ENCODE measurements at places on chromosomes 3 and 15. TPM values are rescaled to one million over a fixed set of nuclear protein-coding genes. Genes with fewer than 3 reads are reported as not detected.
A peak's percentile ranks its signal among the peaks of the same experiment; 100 is the strongest.

GRCh38 chr3:194272221-194272620 is 78.9 kb downstream of the CPN2 start:
- no peak for DNase-seq

DNA sequence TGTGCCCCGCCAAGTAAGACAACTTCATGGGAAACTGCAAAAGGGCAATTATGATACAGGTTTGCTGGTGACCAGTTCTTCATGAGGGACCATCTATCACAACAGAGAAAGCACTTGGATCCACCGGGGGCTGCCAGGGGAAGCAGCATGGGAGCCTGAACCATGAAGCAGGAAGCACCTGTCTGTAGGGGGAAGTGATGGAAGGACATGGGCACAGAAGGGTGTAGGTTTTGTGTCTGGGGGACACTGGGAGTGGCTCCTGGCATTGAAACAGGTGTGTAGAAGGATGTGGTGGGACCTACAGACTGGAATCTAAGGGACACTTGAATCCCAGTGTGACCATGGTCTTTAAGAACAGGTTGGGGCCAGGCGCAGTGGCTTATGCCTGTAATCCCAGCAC is 22.6 kb downstream of the MKRN2 start:
- no peak for DNase-seq

GRCh38 chr15:83268147-83268546 is 16.3 kb downstream of the BNC1 start:
- no peak for DNase-seq

Gene TRIM71
- 7.5 TPM for polyA plus RNA-seq

GRCh38 chr15:68364028-68364659 is 67.8 kb downstream of the ITGA11 start:
- DNase-seq = no peak

GRCh38 chr15:59688423-59688781 is 718 bp downstream of the BNIP2 start:
- no peak for DNase-seq

DNA sequence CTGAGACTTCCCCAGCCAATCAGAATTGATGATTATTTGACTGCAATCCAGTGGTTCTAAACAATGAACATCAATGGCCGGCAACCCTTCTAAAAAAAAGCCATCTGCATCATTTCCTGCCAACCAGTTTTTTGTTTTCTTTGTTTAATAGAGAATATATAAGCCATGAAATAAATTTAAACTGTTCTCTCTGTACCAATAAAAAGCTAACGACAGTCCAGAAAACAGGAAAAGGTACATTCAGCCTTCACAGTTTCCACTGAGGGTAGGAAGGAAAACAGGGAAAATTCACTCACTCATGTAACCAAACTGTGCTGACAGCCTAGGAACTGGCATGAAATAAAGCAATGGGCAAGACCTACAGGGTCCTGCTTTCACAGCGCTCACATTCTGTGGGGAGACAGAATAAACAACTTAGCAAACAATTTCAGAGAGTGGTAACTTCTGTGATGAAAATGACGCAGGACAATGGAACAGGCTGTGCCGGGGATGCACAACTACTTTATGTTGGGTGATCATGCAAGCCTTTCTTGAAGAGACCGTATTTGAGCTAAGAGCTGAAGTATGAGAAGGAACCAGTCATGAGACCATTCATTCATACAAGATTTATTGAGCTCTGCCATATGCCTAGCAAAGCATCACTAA is 630.1 kb downstream of the MAGI1 start:
- no peak for DNase-seq

DNA sequence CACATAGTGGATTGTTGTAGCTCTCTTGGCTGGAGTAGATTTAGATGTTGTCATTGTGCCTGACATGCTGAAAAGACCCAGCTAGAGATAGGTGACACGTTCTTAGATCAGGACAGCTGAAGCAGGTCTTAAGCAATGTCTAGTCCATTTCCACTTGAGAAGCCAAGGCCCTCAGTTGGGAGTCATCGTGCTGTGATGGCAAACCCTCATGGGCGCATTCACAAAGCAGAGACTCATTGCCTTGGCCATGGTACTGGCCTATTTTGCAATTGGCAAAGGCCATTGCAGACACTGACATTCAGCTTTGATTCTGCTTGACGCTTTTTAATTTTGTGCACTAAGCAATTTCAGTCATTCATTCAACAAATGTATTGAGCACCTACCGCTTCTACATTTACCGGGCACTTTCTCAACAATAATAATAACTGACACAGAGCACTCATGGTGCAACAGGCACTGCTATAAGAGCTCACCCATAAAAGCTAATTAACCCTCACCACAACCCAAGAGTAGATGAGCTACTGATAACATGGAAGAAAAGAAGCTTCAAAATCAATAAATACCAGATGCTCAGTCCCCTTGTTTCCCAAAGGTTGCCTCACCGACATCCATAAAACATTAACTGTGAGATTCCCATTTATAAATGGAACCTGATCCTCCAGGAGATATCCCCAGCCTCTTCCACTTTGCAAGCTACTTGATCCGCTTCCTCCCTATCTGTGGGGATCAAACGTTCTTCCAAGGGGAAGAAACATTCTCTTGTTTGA is 200.1 kb downstream of the TLE3 start:
- DNase-seq = no peak

DNA sequence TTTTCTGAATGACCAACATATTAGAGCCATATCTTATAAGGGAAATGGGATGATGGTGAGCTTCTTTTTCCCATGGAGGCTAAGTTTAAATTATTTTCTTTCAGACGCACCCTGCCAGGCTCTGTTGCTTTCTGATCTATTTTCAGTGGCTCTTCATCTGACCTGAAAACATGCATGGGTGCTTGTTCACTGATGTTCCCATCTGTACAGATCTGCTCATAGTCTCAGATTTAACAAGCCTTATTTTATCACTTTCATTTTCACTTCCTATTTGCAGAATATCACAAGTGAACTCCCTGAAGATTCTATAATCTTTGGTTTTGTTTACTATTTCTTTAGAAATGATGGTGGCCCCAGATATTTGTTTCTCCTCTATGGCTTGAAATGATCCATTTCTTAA is 31.1 kb upstream of the SUCLG2 start:
- no peak for DNase-seq

DNA sequence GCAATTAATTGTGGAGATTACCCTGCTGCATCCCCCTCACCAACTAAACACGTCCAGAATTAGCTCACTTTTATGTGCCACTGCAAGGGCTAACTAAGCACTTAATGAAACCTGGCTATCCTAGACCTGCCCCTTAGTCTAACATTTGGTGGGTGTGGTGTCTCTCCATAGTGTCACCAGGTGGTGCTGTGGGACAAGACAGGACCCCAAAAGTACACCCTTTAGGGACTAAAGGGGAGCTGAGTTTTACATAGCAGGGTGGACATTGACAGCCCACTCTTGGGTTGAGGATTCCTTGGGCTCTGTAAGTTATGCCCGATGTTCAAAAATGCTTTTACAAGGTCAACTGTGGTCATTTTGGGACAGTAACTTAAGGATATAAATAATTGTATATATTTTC is 5.7 kb downstream of the DUT start:
- no peak for DNase-seq

DNA sequence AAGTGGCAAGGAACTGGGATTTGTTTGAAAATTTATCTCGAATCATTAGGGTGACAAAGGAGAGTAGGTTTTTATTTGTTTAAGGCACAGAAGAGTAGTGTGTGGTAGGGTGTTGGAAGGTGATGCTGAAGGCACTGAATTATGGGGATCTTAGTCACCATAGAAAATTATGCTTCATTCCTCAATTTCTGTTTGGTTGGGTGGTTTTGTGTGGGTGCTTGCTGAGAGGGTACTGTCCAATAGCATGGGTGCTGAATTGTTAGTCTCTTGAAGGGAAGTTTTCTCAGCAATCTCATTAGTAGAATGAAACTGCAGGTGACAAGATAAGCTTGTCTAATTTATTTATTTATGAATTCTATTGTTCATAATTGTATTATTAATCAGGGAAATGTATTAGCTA is 610.9 kb downstream of the AGBL1 start:
- DNase-seq = peak; percentile 5

Gene DUOXA2
- not detected for polyA plus RNA-seq

DNA sequence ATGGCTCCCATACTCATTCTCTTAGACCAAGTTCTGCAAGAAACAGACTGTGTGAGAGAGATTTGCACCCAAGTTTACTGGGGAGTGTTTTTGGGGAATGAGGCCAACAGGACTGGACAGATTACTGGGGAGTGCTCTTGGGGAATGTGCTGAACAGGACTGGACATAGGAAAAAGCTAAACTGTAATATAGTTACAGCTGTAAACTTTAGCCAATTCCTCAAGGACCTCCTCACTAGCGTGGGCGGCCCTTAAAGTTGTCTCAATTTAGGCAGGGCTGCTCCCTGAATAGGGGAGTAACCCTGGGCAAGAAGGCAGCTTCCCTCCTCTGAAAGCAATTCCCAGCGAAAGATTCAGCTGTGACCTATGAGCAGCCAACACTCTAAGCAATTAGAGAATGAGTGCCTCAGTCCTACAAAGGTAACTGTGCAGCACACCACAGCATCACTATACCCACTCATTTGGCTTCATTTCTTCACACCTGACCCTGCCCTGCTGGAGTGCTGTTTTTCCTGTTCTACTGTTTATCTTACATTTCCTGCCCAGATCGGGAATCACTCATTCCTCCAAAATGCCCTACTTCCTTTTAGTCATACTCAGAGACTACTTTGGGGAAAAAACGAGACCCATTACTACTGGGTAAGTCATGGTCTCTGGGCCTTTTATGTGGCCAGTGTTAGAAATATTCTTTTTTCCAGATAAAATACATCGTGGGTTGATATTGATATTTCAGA is 41.3 kb upstream of the TRIM42 start:
- no peak for DNase-seq

DNA sequence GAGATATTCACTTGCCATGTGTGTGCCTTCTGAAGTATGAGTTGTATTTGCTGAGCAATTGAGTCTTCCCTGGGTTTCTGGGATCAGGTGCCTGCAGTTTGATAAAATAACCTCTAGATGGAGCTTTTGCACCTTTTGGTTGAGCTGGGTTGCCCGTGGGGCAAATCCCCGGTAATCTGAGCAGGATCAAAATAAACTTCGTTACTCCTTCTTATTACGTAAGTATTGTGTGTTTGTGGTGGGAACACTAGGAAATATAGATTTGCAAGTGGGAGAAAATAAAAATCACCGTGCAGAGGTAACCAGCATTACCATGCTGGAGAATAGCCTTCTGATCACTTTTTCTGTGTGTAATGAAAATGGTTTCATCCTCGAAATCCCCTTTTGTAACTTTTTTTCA is 277.4 kb upstream of the NR2E3 start:
- DNase-seq = no peak

DNA sequence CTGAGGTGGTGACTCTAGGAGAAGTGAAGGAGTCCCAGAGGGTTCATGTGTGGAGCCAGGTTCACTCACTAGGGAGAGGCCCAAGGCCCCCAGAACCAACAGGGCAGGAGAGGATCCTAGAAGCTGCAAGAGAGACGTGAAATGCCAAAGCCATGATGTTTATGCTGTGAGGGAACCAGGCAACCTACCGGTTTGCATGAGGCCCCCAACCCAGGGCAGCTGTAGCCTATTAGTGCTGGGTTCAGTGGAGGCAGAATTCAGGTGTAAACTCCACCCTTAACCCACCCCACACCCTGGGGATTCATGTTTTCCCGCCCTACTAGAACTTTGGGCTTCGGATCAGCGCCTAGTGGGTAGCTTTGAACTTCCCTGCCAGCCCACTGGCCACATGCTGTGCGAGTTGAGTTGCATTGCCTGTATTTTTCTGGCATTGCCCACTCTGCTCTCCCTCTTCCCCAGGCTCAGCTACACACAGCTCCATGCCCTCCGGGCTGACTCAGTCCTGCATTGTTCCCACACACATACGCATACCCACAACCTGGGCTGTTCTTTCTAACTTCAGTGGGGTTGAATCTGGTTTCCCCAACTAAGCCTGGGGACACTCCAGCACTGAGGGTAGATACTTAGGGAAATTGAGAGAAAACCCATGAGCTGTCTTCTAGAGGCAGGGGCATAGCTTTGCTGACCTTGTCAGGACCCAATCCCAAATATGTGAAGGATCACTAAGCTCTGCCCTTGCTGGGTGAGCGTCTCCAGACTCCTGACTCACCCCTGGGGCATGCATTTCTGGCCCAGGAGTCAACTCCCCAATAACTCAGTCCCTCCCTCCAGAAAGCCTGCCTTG is 2.0 kb upstream of the ZBTB47 start:
- DNase-seq = no peak

DNA sequence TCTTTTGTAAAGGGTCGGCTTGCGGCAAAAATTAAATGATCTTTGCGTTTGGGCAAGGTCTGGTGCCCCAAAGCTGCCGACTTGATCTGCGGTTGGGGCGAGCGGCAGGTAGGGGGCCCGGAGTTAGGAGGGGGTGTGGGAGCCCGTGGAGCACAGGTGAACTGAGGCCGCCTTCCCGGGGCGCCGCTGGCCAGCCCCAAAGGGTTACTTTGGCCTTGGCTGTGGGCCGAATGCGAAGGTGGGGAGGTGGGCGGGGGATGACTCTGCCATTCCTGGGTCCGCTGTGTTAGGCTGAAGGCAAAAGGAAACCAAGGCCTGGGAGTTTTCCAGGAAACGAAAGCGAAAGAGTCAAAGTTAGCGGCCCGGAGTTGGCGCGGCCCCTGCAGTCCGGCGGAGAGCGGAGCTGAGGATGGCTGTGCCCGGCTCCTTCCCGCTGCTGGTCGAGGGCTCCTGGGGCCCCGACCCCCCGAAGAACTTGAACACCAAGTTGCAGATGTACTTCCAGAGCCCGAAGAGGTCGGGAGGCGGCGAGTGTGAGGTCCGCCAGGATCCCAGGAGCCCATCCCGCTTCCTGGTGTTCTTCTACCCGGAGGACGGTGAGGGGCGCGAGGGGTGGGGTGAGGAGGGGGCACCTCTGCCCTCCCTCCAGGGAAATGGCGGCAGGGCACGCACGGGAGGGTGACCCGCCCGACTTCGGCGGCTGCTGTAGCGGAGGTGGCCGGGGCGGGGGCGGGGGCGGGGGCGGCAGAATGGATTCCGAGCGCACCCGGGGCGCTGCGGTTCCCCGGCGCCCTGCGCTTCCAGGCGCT is at the start of gene PARP14:
TSS of gene PARP14 (plus strand) at position 365 of the 809 bp plus-strand sequence. CDS start at position 410, 45 bp downstream.
- peak; percentile 86 for DNase-seq

GRCh38 chr3:24648063-24648462 is 153.4 kb upstream of the THRB start:
- no peak for DNase-seq
